ENCODE measurements at places on chromosomes 6 and 20.
A peak's percentile ranks its signal among the peaks of the same experiment; 100 is the strongest.

DNA sequence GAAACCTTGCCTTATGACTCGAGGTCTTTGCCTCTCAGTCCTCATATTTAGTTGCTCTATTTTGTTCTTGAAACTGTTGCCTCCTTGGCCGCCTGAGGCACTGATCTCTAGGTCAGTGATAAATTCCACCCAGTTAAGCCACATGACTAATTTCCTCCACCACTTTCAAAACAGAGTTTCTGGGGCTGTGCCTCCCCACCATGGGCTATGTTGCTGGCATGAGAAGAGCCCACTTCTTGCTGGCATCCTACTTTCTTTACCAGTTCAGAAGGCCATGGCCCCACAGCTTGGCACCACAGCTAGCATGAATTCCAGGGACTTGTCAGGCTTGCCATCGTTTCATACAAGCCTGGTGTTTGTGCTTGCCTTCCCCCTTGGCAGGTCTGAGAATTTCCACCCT lies 361.4 kb upstream of the JAG1 start:
- no peak for DNase-seq

GRCh38 chr20:13638162-13638495 lies 603 bp downstream of the TASP1 start:
- no peak for DNase-seq

GRCh38 chr6:31877651-31878161 lies 1.1 kb downstream of the SLC44A4 start:
- DNase-seq: no peak

- peak; percentile 93 for DNase-seq
Measured at GRCh38 chr6:99424761-99425646, at the start of gene PNISR. PNISR (minus strand) TSS chr6:99425308; CDS start chr6:99414659, 10,649 bp downstream.

DNA sequence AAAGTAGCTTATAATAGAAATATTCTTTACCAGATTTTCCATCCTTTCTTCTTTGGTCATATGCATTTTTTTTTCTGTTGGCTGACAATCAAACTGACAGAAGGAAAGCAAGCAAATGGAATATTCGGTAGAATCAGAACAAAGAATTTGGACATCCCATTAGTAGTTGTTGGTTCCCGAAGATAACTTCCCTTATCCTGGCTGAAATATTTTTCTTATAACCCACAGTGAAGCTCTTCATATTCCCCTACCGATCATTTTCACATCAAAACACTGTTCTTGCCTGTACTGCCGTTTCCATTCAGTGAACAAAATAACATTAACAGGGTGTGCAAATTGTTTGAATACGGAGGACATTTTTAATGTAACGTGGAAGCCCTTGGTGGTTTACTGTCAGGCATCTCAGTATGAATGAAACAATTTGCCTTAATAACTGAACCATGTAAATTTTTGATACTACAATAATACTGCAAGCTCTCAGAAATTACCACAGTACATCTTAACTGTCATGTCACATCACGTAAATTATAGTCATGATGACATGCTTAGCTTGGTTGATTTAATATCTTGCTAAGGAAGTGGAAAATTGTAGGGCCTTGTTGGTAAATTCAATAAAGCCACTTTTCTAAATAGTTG lies 311.5 kb downstream of the LAMA2 start:
- DNase-seq: no peak

GRCh38 chr6:106167096-106167814 lies 81.1 kb downstream of the PRDM1 start:
- DNase-seq: no peak

- no peak for DNase-seq
Measured at GRCh38 chr6:140382355-140382754, 1007.9 kb upstream of the CITED2 start.

- DNase-seq: no peak
Measured at GRCh38 chr6:68126089-68126749, 508.9 kb upstream of the ADGRB3 start.

DNA sequence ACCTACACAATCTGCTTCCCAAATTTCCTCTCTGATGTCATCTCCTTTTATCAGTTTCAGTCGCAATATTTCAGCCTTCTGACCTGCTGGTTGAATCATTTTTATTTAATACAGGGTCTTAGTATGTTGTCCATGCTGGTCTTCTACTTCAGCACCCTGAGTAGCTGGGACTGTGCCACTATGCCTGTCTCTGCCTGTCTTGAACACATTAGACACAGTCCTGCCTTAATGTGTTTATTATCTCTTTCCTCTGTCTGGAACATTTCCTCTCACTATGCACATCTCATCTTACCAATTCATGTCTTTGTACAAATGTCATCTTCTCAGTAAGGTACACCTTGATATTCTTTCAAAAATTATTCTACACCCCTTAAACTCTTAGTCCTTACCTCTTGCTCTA lies 106.5 kb downstream of the THEMIS start:
- DNase-seq: no peak

DNA sequence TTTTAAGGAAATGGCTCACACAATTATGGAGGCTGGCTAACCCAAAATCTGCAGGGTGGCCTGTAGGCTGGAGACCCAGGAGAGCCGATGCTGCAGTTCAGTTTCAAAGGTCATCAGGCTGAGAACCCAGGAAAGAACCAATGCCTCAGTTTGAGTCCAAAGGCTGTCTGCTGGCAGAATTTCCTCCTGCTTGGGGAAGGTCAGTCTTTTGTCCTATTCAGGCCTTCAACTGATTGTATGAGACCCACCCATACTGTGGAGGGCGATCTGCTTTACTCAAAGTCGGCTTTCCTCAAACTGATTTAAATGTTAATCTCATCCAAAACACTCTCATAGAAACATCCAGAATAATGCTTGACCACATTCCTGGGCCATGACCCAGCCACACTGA lies 189.7 kb upstream of the CDYL start:
- no peak for DNase-seq

- DNase-seq: no peak
Measured at GRCh38 chr20:6595704-6596103, 171.8 kb upstream of the BMP2 start.

DNA sequence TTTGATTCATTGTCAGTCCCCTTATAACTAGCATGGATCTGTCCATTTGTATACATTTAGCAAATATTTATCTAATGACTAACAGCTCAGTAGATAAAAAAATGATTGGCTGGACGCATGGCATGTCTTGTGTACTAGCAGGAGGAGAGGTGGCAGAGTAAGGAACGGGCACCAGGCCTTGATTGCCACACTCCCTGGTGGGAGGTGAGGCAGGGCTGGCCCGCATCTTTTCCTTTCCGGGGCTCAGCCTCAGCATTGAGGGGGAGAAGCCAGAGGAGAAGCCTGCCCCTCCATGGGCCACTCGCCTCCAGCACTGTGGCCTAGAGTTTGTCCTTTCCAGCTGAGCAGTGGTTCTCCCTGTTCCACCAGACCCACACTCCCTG lies 84.9 kb upstream of the TMEM181 start:
- no peak for DNase-seq

DNA sequence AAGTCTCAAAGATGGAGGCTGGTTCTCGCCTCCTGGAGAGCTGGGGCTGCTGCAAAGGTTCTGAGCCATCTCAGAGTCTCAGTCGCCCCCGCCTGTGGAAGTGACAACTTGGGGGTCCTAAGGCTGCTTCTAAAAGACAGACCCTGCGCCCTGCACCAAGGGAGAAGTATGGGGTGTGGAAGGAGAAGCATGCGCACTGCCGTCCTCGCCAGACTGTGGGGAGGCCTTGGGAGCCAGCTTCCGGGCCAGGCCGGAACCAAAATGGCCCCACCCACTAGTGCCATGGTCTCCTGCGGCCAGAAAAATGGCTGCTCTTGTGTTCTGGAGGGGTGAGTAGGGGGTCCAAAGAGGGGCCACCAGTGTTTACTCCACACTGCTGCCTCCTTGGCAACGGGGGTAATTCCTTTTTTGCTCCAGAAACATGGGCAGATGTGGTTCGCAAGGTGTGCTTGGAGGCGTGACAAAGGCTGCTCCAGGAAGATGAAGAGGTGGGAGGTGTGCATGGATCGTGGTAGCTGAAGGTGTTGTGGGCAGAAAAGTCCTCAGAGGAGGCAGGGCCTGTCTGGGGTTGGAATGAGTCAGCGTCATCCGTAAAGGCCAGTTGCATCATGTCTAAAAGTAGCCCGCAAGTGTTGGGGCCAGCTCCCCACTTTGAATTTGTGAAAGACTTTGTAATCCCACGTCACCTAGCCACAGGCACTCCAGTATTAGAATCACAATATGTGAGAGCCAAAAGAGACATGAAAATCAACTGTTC lies 329.8 kb upstream of the SOX4 start:
- DNase-seq: no peak

DNA sequence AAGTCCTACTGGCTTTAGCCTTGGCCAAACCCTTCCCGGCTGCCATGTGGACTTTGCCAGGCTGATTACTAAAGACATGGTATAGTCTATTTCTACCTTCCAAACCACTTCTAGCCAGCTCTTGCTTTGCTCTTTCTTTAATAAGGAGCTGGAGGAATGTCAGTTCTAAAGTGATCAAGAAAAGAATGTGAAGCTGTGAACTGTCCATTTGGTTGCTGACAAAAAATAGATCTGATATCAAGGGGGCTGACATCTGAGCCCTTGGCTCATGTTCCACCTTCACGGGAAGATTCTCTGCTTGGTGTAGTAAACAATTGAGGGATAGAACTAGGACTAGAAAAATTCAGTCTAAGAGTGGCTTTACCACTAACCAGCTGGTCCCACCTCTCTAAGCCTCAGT lies 22.6 kb downstream of the GNAS-AS1 start:
- no peak for DNase-seq

GRCh38 chr6:37579444-37580067 lies 79.9 kb upstream of the CCDC167 start:
- DNase-seq: no peak

- DNase-seq: no peak
Measured at GRCh38 chr6:135334169-135334568, 153.1 kb downstream of the MYB start.

DNA sequence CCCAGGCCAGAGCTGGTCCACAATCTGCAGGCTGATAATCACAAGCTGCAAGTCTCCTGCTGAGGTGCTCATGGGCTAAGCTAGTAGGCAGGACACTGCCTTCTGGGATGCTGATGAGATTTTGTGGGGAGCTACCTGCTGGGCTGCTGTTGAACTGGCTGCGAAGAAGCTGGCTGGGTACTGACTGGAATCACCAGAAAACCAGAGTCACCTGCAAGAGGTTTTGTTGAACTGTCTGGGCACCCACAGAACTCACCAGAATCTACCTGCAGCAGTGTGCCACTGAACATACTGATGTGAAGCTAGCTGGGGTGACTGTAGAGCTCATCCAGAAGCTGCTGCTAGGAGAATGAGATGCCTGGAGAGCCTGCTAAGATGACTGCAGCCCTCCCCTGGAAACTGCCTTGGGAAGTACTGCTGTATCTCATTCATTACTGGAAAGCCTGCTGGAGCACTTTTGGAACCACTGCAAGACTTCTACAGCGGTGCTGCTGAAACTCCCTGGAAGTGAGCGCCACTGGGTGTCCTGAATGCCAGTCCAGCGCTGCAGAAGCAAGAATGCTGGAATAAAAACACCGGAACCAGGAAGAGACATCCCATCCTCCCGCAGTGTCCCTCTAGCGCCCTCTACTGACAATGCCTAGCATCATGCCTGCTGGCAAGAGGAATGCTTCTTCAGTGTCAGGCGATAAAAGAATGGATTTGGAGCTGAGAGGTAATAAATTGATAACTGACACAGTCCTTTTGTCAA lies 64.9 kb upstream of the ARHGAP18 start:
- DNase-seq: no peak

- no peak for DNase-seq
Measured at GRCh38 chr6:161080263-161080970, 88.8 kb downstream of the MAP3K4 start.

- DNase-seq: peak; percentile 84
Measured at GRCh38 chr20:62832212-62832922, 15.5 kb downstream of the COL9A3 start.

- no peak for DNase-seq
Measured at GRCh38 chr20:47950124-47950912, 165.0 kb upstream of the SULF2 start.

GRCh38 chr6:74720923-74721322 lies 484.9 kb downstream of the COL12A1 start:
- no peak for DNase-seq

DNA sequence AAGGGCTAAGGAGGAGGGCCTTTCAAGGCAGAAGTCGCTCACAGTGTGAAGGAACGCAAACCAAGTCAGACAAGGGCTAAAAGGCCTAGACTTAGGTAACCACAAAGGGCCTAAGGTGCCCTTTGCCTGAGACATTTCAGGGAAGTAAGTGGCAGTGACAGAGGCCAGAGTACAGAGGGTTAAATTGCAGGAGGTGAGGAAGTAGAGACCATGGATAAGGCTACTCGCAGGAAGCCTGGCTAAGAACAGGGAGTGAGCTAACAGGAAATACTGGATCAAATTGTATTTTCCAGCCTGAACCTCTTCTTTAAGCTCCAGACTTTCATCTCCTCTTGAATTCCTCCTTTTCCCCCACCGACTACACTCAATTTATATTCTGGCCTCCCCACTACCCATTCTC lies 16.6 kb downstream of the ZHX3 start:
- no peak for DNase-seq

DNA sequence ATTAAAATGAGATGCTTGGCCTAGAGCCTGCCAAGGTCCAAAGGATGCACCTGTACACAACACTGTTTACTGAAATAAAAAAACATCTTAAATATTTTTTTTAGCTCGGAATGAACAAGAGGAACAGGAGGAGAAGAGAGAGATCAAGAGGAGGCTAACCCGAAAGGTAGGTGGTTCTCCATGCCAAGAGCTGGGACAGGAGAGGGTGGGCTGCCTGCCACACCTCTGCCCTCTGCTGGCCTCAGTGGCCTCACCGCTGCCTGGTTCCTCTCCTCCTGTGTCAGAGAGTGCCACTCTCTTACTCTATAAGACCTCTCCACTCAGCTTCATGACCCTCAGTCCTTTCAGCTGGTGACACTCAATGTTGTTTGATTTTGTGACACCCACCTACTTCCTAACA lies 50.2 kb downstream of the TBC1D7 start:
- DNase-seq: peak; percentile 85

DNA sequence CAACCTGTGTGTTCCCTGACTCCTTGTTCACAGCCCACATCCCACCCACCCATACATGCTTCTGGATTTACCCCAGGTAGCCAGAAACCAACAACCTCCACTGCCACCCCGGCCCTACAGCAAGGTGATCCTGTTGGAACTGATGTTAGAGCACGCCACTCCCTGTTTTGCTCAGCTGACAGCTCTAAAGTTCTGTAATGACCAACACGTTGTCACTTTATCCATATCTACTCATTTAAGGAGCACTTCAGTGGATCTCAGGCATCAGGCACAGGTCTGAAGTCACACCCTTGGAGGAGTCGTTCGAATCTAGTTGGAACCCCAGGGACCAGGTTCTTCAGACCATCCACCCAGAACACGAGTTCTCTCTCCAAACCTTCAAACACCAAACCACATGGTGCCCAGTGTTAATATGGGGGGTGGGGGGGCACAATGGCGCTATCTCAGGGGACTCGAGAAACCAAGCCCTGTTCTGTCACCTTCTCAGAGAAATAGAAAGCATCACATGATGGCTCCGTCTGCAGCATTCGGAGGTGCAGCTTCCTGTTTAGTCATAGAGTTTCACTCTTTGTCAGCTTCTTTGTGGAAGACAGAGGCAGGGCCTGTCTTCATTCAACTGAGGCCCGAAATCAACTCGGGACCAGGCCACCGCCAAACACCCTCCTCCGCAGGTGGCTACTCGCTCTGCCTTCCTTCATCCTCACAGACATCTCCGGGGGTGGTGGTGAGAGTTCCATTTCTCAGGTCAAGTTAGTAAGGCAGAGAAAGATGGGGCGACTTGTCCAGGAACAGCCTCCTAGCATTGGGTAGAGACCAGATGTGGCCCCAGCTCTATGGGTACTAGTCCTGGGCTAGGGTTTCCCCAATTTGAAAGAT lies 142.2 kb downstream of the NFATC2 start:
- DNase-seq: peak; percentile 84

GRCh38 chr6:12585497-12585958 lies 131.0 kb upstream of the PHACTR1 start:
- DNase-seq: no peak
